ENCODE measurements at places on chromosomes 4 and X. TPM values are rescaled to one million over a fixed set of nuclear protein-coding genes. Genes with fewer than 3 reads are reported as not detected.
A peak's percentile ranks its signal among the peaks of the same experiment; 100 is the strongest.

GRCh38 chrX:41603596-41603995, 85.2 kb upstream of the GPR34 start:
- no peak overlapping the region for H3K27ac ChIP-seq
- peaks cover 5% of the 10 kb centered on the region for H3K4me1 ChIP-seq

- DNase-seq: no peak
- H3K4me1 ChIP-seq: peaks cover 31% of the 10 kb centered on the region
- H3K4me3 ChIP-seq: no peak overlapping the region
- peak overlapping the region; percentile 99 for H3K27ac ChIP-seq
Measured at GRCh38 chr4:145176641-145177432, 3.6 kb downstream of the OTUD4 start.

DNA sequence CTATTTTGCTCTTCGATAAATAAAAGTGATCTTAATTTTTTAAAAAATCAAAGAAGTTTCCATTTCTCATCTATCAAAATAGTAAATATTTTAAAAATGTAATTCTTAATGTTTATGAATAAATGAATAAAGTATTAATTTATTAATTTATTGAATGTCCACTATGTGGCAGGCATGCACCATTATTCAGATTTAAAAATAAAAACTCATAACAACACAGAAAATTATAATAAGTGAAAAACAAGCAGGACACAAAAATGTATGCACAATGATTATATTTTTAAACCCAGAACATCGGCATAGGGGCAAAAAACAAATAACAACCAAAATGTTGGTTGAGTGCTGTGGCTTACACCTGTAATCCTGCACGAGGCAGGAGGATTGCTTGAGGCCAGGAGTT, 5.3 kb upstream of the PYURF start:
- no peak for DNase-seq
- no peak overlapping the region for H3K4me3 ChIP-seq
- no peaks in the 10 kb centered on the region for H3K27me3 ChIP-seq
- H3K36me3 ChIP-seq: no peaks in the 10 kb centered on the region
- no peak overlapping the region for H3K27ac ChIP-seq

- no peaks in the 10 kb centered on the region for H3K36me3 ChIP-seq
- no peak overlapping the region for H3K27ac ChIP-seq
- no peak for DNase-seq
- H3K27me3 ChIP-seq: no peaks in the 10 kb centered on the region
- H3K4me3 ChIP-seq: no peak overlapping the region
- no peaks in the 10 kb centered on the region for H3K4me1 ChIP-seq
Measured at GRCh38 chr4:140645614-140646412, 77.1 kb upstream of the UCP1 start.

DNA sequence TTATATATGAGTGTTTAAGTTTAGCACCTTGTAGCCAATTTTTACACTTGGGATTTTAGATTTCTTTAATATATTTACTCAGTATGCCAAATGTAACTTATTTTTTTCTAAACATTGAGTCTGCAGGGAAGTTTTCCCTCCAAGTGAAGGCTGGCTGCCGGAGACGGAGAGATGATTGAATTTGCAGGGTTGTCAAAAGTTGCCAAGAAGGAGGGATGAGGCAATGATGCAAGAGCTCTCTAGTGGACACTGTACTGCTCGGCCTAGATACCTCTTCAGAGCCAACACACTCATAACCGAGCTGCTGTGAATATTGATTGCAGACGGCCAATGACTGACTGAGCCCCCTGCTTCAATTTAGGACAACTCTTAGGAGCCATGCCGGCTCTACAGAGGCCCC, 318.6 kb upstream of the CASK start:
- peaks cover 18% of the 10 kb centered on the region for H3K27me3 ChIP-seq
- no peaks in the 10 kb centered on the region for H3K4me1 ChIP-seq
- no peaks in the 10 kb centered on the region for H3K36me3 ChIP-seq

DNA sequence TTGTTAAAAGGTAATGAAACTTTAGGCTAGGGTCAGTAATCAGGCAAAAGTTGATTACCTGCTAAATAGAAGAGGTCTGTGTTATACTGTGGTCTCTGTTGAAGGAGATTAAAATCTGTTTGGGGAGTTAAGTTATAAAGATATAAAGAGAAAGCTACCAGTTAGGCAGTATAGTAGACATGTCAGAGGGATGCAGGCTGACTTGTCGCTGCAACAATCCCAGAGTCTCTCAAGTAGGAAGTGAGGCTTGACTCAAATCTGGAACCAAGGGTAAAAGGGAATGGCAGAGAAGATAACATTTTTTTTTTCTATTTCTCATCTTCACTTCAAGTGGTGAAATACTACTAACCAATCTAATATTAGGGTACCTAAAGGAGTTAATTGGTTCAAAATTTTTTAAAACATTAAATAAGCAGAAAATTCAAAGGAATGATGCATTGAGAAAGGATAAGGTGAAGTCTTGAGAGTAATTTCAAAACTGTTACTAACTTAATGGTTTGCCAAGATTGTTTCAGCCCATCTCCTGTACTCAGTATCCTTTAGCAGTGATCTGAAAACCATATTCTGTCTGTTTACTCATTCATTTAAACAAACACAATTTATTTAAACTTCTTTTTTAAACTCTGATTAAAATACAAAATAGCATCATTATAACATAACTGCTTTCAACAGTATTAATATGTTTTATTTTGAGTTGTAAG, 12.8 kb downstream of the HERC3 start:
- no peaks in the 10 kb centered on the region for H3K27me3 ChIP-seq
- H3K36me3 ChIP-seq: peaks cover 14% of the 10 kb centered on the region
- no peaks in the 10 kb centered on the region for H3K4me1 ChIP-seq

GRCh38 chr4:4415806-4416805, 29.2 kb downstream of the NSG1 start:
- no peaks in the 10 kb centered on the region for H3K36me3 ChIP-seq
- DNase-seq: no peak
- no peak overlapping the region for H3K4me3 ChIP-seq
- no peak overlapping the region for H3K27ac ChIP-seq
- H3K4me1 ChIP-seq: no peaks in the 10 kb centered on the region
- H3K27me3 ChIP-seq: no peaks in the 10 kb centered on the region

DNA sequence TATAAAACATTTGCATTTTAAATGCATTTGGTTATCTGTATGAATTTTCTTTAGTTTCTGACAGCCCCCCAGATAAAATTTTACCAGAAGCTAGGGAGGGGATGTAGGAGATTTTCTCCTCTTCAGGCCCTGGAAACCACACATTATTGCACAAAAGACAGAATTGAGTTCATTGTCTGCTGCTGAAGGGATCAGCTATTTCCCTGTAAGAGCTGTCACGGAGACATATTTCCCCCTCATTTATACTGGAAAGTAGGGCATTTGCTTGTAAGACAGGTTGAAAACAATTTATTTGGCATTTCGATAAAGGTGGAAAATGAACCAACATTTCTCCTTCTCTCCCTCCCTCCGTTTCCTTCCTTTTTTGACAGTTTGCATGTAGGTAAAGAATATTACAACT, 241.3 kb upstream of the LCORL start:
- H3K4me3 ChIP-seq: no peak overlapping the region
- H3K36me3 ChIP-seq: no peaks in the 10 kb centered on the region
- H3K27ac ChIP-seq: no peak overlapping the region
- no peaks in the 10 kb centered on the region for H3K27me3 ChIP-seq
- no peak for DNase-seq

GRCh38 chr4:152777488-152777887, 2.0 kb downstream of the TIGD4 start:
- H3K4me3 ChIP-seq: no peak overlapping the region
- DNase-seq: no peak
- no peak overlapping the region for H3K27ac ChIP-seq
- no peaks in the 10 kb centered on the region for H3K27me3 ChIP-seq

DNA sequence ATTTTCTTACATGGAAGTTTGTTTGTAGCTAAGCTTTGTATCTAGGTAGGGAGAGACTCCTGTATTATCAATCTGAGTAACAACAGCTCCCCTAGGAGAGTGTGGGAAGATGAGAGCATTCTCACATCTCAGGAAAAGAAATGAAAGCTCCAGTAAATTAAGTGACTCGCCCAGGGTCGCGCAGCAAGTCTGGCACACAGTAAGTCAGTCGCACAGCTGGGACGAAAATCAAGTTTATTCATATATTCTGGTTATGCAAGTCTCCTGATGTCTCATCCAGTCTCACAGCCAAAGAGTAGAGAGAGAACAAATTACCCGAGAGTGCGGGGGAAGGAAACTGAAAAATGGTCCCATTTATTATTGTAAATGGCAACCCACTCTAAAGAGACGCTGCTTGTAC, 216.1 kb downstream of the STK32B start:
- H3K36me3 ChIP-seq: no peaks in the 10 kb centered on the region
- no peaks in the 10 kb centered on the region for H3K27me3 ChIP-seq
- no peak overlapping the region for H3K27ac ChIP-seq
- no peaks in the 10 kb centered on the region for H3K4me1 ChIP-seq
- no peak overlapping the region for H3K4me3 ChIP-seq

DNA sequence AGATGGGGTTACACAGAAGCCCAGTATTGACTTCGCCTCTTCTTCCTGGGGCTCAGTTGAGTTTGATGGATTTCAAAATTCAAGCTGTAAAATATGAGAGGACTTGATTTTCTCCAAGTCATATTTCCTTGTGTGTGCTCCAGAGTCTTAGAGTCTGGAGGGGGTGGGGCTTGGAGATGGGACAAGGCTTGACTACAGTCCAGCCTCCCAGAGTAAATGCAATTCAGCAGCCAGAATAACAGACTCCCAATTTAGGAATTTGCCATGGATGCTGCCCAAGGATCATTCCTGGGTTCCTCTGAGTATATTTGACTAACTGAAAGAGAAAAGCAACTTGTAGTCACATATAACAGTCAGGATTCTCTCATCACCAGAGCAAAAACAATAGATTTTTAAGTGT, 53.7 kb upstream of the RBPJ start:
- no peak for DNase-seq
- H3K27me3 ChIP-seq: no peaks in the 10 kb centered on the region
- H3K4me1 ChIP-seq: no peaks in the 10 kb centered on the region
- no peak overlapping the region for H3K4me3 ChIP-seq
- no peak overlapping the region for H3K27ac ChIP-seq

The MMAA gene
- total RNA-seq: 4.8 TPM

The GRPR gene
- total RNA-seq: not detected

The DYNLT3 gene
- total RNA-seq: 70.3 TPM

The GAGE1 gene
- total RNA-seq: not detected

All from adrenal gland (tissue), 19 donors.